NCI-H1436 (cell line): ENCODE measurements at places on chromosomes 2 and 18.

GRCh38 chr18:32831781-32832180 is 59.0 kb upstream of the KLHL14 start:
- no peak for DNase-seq

- no peak for DNase-seq
Measured at GRCh38 chr2:240672701-240673190, 9.9 kb downstream of the AQP12B start.

GRCh38 chr2:172540421-172540820 is 15.5 kb upstream of the PDK1 start:
- no peak for DNase-seq

- DNase-seq: no peak
Measured at GRCh38 chr18:35511428-35511827, 13.7 kb upstream of the INO80C start.

DNA sequence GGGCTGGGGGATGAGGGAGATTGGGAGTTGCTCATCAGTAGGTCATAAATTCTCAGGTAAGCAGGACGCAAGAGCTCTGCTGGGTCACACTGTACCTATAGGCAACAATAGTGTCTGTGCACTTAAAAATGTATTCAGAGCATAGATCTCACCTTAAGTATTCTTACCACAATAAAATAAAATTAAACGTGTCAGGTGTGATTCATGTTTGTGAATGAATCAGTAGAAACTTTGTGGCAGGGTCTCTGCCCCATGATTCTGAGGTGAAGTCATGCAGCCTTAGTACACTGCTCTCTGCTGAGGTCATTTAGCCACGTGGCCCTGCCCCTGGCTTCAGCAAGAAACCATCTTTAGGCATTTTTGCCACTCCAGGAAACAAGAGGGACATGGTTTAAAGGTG is 253.8 kb downstream of the FBXO15 start:
- no peak for DNase-seq

- no peak for DNase-seq
Measured at GRCh38 chr2:208049006-208049405, 23.7 kb upstream of the PLEKHM3 start.

DNA sequence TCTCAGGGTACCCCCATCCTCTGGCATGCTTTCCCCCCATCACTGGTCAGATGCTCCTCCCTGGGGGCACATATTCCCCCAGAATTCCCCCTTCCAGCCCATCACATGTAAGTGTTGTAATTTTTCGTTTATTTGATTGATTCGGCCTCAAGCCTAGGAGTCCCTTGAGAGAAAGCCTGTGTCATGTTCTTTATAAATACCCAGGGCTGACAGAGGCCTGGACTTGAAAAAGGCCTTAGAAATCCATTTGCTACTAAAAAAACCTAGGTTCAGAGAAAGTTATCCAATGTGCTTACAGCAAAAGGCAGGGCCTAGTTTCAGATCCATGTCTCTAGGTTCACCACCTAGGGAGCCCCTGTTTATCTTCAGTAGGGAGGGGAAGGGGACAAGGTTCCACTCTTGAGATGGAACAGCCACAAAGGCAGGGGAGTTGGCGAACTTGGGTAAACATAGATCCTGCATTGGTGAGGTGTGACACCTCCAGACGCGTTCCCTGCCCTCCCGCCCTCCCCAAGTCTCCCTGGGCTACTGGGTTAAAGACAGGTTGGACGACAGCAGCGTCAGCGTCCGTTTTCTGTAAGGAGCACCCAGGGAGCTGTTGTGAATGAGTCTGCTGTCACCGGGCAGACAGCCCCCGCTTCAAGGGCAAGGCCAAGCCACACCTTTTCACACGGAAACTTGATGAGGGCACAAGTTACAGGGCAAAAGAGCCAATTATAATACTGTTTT is 147.8 kb downstream of the EN1 start:
- no peak for DNase-seq

GRCh38 chr2:85996591-85996990 is 107.8 kb upstream of the ST3GAL5 start:
- peak; percentile 16 for DNase-seq

- no peak for DNase-seq
Measured at GRCh38 chr2:196681510-196681909, 42.0 kb downstream of the CCDC150 start.

DNA sequence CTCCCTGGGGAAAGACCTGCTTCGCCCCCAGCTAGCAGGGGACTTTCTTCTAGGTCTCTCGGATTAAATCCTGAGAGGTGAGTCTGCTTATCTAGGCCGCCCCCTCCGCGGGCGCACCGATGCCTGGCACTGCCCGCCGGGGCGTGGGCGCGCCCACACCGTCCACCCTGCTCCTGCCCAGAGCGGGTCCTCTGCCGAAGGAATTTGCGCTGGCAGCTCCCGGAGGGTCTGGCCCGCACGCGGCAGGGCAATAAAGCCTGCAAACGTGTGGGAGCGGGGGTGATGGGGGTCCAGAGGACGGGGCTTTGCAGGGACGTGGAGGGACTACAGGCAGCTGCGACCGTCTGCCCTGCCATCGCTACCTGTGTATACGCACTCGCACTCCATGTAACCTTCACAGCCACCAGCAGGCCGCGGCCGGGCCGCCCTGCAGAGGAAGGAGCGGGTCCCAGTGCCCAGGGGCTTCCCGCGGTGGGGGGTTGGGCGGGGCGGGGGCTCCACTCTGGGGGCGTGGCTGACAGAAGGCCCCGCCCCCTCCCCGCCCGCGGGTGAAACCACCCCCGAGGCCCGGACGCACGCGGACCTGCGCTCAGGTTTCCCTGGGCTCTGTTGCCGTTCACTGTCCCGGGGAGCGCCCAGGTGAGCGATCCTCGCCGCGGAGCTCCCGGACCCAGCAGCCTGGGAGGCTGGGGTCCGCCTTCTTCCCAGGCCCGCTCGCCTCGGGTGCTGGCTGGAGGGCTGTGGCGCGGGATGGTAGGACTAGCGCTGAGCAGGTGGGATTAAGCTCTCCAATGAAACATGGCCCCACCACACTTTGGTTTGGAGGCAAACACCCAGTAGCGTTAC is 174.5 kb upstream of the HS6ST1 start:
- DNase-seq: no peak

DNA sequence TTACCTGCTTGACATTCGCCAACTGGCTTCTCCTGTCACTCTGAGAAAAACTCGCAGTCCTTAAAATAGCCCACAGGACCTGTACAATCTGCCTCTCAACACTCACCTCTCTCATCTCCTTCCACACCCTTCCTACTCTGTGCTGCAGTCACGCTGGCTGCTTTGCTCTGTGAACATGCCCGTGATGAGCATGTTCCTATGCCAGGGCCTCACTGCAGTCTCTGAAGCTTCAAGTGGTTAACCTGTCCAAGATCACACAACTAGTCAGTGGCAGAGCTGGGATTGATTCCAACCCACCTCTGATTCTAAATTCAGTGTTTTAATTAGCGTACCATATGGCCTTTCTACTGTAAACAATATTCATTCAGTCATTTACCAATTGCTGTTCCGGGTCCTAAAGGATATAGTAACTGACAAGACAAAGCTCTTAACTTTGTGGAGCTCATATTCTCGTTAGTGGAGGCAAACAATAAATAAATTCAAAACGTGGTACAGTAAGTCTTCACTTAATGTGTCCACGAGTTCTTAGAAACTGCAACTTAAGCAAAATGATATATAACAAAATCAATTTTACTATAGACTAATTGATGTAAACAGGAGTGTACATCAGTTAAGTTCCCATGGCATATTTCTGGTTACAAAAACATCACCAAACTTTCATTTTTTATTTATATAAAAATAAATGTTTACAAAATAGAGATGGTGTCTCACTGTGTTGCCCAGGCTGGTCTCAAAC is 38.9 kb upstream of the FBXO11 start:
- DNase-seq: no peak

DNA sequence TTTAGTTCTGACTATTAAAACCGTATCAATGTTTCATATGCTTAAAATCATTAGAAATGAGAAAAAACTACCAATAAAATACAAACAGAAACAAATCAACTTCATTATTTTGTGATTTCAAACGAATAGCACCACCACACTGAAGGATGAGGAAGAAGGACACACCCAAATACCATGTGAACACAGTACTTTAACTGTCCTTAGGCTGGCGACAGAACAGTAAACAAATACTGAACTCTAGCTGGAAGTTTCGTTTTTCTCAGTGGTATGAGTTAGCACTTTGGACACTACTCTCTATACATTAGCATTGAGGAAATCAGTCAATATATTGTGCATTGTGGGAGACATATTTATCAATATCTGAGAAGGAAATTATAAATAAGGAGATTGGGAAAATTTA is 202.4 kb upstream of the AGAP1 start:
- no peak for DNase-seq

DNA sequence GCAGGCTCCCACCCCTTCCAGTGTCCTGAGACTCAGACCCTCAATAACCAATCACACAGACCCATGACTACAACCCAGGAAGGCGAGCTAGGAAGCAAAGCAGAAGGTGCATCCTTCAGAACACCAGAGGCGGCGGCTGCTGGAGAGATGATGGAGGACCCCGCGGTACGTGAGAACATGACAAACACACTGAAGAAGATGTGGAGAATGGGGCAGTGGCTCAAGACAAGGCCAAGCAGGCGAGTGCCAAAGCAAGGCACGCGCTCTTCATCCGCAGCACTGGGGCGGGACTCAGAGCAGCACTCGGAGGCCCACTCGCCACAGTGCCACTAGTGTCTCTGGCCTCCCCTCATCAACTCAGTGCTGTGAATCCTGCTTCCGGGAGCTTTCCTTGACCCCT is 13.7 kb downstream of the ERFE start:
- DNase-seq: no peak

- DNase-seq: no peak
Measured at GRCh38 chr2:180336550-180336949, 329.5 kb upstream of the CWC22 start.

DNA sequence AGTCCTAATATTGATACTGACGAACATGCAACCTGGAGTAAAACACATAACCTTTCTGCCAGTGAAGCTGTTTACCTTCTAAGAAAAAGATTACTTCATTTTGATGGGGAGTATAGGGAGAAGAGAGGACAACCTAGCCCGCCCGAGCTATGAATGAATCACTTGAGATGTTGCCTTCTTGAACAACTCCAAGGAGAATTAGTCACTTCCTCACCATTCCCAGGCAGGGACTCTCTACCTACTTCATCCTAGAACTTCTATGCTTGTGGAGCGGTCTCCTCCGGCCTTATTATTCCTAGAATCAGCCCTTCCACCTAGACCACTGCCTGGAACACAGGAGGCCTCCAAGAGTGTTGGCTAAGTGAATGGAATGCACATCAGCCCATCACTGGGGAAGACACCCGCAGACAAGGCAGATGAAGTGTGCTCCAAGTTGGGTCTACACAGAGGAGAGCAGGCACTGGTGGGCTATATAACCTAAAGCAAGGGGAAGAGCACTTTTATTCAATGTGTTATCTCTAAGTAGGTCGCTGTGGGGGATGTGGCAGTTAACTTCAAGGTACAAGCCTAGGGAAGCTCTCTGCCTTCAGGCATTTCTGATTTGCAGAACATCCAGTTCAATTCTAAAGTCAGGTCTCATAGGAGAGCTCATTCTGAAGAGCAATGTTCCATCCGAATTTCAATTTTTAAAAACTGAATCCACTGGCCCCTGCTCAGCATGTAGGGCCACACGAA is 57.4 kb downstream of the STK39 start:
- DNase-seq: no peak

DNA sequence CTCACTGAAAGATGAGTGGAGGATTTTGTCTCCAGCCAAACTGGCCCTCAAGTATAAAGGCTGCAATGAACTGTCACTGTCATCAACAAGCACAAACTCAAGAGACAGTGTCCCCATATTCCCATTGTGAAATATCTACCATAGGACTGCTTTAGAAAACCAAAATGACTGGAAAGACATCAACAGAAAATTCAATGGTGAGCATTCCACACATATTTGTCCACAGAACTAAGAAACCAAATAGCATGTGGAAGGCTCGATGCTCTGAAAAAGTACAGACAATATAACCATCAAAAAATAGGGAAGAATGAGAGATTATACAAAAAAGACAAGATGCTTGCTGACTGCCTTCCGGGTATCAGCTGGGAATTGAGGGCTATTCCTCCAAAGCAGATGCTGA is 37.6 kb downstream of the TGFBRAP1 start:
- DNase-seq: no peak

GRCh38 chr2:231197706-231198290 is 633 bp upstream of the ARMC9 start:
- no peak for DNase-seq

GRCh38 chr2:3078684-3079083 is 298.9 kb downstream of the EIPR1 start:
- no peak for DNase-seq

GRCh38 chr2:14681608-14682007 is 49.1 kb downstream of the LRATD1 start:
- no peak for DNase-seq

GRCh38 chr18:47987388-47987699 is 56.9 kb upstream of the SMAD2 start:
- no peak for DNase-seq

DNA sequence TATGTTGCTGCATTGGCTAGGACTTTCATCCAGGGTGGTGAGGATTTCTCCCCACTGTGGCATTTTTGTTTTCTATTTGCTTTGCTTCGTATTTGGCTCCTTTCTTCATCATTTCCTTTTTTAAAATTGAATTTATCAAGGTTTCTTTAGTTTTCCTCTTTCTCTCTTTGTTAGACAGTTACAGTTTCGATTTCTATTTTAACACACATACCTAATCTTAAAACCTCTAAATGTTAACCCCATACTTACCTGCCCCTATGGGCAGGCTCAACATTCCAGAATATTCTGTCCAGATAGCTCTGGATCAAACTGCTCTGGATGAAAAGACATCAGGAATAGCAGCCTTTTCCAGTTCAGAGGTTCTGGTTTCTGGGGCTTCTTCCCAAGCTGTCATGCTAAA is 49.2 kb downstream of the DIPK1C start:
- no peak for DNase-seq

DNA sequence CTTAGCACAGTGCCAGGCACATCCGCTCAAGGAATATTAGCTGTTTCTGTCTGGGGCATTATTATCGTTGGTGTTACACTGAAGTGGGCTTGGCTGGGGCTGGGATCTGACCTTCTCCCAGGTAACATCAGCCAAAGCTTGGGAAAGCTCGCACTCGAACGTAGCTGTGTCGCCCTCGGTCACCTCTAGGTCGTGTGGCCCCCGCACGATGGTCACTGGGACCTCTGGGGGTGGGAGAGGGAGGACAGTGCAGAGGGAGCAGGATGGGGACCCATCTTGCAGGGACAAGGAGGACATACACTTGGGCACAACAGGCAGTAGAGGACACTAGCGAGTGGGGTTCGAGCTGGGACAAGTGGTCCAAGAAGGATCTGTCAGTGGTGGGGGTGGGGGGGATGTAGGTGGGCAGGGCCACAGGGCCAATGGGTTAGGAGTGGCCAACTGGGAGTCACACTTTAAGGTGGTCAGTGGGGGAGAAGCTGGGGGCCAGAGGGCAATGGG is 9.7 kb downstream of the TMEM198 start:
- DNase-seq: no peak

GRCh38 chr18:50138181-50139064 is 56.5 kb downstream of the MYO5B start:
- DNase-seq: no peak

- DNase-seq: no peak
Measured at GRCh38 chr2:128308284-128308731, 10.4 kb downstream of the HS6ST1 start.

- DNase-seq: no peak
Measured at GRCh38 chr18:31931163-31931885, 11.6 kb downstream of the TRAPPC8 start.
